ENCODE measurements at places on chromosomes 6 and 20. TPM values are rescaled to one million over a fixed set of nuclear protein-coding genes. Genes with fewer than 3 reads are reported as not detected.

The MOXD1 gene
- 47.6 TPM for total RNA-seq

DNA sequence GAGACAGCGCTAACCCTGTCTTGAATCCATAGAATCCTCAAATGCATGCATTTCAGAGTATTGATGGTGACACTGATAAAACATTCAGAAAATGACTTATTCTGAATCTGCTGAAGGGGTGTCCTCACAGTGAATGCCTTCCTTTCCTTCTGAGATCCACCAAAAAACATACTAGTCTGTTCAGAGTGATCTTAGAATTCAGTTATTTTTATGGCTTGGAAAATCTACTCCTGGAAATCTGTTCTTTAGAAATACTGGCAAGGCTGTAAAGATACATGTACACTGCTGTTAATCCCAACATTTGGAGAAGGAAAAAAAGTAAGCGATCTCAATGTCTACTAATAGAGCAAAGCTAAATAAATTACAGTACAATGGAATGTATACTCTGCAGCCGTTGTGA lies 672.6 kb upstream of the AGPAT4 start:
- no peak overlapping the region for H3K4me3 ChIP-seq
- H3K27ac ChIP-seq, result no peak overlapping the region
- no peak for DNase-seq
- no peaks in the 10 kb centered on the region for H3K27me3 ChIP-seq

- peaks cover 12% of the 10 kb centered on the region for H3K27me3 ChIP-seq
- H3K4me1 ChIP-seq, result no peaks in the 10 kb centered on the region
- no peaks in the 10 kb centered on the region for H3K36me3 ChIP-seq
- DNase-seq, result peak; percentile 30
- H3K27ac ChIP-seq, result no peak overlapping the region
Observed at GRCh38 chr6:108133594-108134179, 32.1 kb upstream of the NR2E1 start.

DNA sequence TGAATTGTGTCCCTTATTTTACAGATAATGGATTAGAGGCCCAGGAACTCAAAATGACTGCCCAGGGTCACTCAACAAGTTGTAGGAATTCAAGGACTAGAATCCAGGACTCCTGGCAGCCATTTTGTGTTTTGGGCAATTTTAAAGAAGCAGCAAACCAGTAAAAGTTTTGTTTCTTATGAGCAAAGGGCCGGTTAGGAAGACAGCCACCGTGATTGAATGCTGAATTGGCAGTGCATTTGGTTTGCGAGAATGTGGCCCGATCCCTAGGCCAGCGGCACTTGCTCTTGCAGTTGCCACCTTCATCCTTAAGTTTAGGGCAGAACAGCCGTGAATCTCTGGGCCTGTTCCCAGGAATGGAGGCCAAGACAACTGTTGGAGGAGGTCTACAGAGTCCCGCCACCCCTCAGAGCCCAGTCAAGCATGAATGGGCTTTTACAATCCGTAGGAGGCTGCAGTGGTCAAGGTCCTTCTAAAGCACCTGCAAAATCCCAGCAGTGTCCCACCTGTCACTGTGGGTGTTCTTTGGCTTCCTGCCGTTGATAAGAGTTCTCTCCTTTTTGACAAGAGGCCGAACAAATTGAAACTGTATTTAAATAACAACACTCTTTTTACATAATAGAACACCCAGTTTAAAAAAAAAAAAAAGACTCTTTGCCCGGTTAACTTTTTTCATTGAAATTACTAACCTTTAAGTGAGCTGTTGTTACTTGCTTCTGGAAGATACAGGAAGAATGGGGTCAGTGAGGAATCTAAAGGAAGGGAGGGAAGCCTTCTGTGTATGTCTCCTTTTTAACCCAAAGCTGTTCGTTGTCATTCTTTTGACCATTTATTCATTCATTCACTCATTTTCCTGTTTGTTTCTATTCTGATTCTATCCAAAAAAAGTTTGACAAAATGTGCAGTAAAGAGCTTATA lies 68.7 kb downstream of the PHACTR2 start:
- peak overlapping the region; percentile 5 for H3K4me3 ChIP-seq
- DNase-seq, result no peak
- H3K36me3 ChIP-seq, result no peaks in the 10 kb centered on the region
- H3K4me1 ChIP-seq, result peaks cover 17% of the 10 kb centered on the region
- peak overlapping the region; percentile 82 for H3K27ac ChIP-seq
- H3K27me3 ChIP-seq, result no peaks in the 10 kb centered on the region

GRCh38 chr6:31952140-31952805 lies 6.4 kb downstream of the CFB start:
- DNase-seq, result peak; percentile 56
- H3K36me3 ChIP-seq, result no peaks in the 10 kb centered on the region
- no peaks in the 10 kb centered on the region for H3K27me3 ChIP-seq
- H3K4me3 ChIP-seq, result no peak overlapping the region
- peak overlapping the region; percentile 53 for H3K27ac ChIP-seq
